Upper lobe of right lung (tissue), 1 donor: ENCODE measurements at places on chromosomes 7 and 10.

GRCh38 chr7:129615018-129615417 is 3.5 kb downstream of the NRF1 start:
- no peak for DNase-seq

GRCh38 chr7:123571187-123571586 is 13.6 kb upstream of the NDUFA5 start:
- DNase-seq, result no peak

DNA sequence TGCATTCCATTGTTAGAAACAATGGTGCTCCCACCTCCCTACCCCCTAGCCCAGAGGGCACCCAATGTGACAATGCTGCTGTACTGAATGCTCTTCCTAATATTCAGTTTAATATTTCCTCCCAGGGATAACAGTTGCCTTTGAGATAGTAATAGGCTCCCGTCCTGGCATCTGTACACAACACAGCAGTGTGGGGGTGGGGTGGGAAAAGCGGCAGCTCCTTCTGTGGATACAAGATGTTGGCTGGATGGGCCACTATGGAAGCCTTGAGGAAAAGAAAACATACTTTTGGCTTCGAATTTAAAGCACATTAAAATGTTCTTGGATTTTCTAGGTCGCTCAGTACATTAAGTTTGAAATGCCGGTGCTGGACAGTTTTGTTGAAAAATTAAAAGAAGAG is 9.2 kb upstream of the ZNF22 start:
- DNase-seq, result no peak

DNA sequence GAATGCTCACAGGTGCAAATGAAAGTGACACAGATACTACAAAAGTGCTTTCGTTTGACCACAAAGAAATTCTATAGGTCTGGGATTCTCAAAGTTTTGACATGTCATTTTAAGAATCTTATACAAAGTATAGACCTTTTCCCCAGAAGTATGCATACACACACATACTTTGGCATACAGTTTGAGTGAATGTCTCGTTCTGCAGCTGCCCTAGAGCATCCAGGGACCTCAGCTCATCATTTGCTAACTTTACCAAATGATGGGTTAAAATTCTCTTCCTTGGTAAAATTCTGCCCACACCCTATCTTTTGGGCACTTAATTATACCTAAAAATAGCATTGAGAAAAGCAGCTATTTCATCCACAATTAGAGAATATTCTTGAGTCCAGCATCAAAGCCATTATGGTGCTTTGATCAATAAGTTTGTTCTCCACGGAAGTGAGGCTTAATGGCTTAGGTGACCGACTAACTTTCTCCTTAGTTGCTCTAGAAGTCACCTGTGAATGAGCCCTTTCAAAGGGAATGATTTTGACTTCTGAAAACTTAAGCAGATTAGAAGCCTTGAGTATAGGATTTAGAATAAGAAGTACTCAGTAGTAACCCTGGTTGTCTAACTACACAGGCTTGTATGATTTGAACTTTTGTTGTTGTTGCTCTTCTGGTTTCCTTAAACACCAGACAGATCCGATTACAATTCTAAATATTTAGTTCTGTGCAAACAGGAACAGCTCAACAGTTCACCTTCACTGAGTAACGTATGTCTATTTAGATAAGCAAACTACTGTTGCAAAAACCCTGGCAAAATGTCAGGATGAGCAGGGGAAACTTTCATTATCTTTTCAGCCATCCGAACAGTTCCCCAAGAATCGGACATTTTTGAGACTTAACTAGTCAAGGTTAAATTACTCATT is 70.6 kb downstream of the CNNM2 start:
- DNase-seq, result no peak

DNA sequence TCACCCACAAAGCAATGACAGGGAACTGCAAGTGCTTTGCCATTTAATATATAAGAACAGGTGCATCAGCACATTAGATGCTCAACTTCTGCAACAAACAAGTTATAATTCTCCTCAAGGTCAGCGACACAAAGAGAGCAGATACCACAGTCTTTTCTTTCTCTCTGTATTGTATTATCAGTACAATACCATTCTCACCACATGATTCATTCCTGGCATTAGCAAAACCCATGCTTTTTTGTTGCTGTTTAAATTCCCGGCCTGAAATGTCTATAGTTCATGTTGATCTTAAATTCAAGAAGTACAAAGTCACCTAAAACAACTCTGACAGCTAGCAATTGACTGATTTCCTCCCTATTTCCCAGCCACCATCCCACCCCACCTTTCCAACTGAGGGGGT is 111.8 kb upstream of the FEZF1 start:
- no peak for DNase-seq

DNA sequence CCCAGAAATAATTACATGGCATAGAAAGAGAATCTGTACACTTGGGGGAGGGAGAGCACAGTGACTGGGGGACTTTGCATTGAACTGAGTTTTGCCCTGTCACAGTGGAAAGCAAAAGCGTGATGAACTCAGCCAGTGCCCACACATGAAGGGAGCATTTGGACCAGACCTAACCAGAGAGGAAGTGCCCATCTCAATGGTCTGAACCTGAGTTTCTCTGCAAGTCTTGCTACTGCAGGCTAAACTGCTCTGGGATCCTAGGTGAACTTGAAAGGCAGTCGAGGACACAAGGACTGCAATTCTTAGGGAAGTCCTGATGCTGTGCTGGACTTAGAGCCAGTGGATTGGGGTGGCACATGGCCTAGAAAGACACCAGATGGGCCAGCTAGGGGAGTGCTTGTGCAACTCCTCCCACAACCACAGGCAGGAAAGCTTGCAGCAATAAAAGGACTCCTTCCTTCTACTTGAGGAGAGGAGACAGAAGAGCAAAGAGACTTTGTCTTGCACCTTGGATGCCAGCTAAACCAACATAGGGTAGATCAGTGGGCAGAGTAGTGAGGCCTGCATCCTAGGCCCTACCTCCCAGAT is 259.0 kb downstream of the GRM8 start:
- DNase-seq, result no peak

- no peak for DNase-seq
These were observed 1.9 kb upstream of the CYP2C8 start for GRCh38 chr10:95071107-95071660.

- no peak for DNase-seq
These were observed 15.1 kb downstream of the BCAP29 start for GRCh38 chr7:107594961-107595737.

DNA sequence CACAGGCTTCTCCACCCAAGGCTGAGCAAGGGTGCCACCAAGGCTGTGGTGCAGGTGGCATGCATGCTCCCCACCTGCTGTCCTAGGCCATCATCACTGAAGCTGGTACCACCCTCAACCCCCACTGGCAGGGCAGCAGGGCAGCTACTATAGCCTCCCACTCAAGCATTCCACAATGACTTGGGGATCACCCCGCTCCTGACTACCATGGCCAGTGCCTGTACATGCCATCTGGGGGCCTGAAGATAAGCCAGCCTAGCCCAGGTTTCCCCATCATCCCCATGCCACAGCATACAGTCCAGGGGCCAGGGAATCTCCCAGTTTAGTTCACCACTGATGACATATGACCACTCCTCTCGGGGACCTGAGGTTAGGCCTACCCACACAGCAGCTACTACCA is 510.9 kb upstream of the LRRTM3 start:
- no peak for DNase-seq

GRCh38 chr10:102004376-102004775 is 51.6 kb downstream of the ARMH3 start:
- no peak for DNase-seq

DNA sequence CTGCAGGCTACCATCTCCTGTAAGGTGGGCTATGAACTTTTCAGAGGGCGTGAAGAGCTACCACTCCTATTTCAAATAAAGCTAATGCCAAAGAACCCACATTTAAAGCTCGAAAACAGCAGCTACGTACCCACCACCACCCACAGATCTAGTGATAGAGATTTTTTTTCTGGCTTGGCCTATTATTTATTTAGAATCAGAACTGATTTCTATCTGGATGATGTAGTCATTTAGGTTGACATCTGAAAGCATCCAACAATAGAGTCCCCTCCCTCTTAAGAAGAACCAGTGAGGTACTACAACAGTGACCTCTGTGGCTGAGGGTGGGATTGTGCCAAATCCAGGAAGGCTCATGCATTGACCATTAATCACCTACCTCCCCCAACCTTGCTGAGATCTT is 113.8 kb upstream of the ADO start:
- DNase-seq, result no peak

DNA sequence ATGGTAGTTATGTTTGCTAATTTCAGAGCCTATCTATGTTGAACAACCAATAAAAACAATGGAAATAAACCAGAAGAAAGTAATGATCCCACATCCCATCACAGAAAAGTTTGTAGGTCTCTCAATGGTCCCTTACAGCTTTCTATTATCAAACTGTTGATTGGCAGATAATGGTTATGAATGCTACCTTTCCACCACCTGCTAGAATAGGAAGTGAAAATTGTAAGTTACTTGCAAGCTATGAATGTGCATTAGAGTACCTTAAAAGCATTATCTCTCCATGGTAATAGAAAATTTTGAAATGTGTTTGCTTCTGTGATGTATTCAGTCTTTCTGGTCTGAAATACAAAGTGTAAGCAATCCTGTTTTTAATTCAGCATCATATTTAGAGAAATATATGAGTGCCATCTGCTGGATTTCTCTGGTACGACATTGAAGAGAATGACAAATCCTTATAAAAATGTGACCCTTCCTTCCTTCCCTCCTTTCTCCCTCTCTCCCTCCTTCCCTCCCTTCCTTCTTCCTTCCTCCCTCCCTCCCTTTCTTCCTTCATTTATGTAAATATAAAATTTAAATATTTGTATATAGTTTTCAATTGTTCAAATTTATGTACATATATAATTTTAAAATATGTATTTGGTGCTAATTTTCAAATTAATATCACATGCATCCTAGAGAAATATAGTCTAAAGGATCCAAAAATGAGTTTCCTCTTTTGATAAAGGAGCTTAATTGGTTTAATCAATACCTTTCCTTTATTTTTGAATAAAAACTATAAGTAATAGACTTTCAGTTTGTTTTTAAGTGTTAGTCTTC is 41.4 kb upstream of the PNLIPRP3 start:
- DNase-seq, result no peak

DNA sequence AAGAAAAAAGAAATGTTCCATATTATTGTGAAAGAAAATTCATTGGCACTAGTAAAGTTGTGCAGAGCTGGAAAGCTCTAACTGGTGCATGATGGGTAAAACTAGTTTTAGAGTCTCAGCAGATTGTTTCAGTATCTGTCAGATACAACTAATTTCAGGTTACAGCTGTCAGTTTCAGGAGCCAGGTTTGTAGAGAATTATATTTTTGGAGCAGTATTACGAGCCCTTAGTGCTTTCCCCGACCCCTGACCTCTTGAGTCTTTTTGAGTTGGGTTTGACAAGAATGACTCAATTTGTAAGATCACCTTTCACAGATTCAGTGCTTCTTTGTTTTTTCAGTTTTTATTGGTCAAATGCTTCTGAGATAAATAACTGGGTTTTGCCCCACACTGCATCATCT is 366.4 kb upstream of the PLXDC2 start:
- DNase-seq, result no peak

DNA sequence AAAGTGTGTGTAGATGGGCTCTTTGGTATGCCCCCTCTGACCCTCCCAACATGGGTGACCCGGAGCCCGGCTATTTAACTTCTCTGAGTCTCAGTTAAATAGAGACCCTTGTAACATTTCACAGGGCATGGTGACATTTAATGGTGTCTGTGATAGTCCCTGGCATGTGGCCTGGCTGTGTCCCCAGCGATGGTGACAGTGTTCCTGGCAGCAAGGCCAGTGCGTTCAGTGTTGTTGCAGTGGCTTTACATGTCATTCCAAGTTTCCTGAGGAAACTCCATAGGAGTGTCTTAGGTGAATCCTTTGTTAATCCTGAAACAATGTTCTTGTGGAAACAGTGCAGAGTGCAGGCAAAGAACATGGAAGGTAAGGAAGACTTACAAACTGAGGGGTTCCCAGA is 137.0 kb downstream of the RAMP3 start:
- no peak for DNase-seq

DNA sequence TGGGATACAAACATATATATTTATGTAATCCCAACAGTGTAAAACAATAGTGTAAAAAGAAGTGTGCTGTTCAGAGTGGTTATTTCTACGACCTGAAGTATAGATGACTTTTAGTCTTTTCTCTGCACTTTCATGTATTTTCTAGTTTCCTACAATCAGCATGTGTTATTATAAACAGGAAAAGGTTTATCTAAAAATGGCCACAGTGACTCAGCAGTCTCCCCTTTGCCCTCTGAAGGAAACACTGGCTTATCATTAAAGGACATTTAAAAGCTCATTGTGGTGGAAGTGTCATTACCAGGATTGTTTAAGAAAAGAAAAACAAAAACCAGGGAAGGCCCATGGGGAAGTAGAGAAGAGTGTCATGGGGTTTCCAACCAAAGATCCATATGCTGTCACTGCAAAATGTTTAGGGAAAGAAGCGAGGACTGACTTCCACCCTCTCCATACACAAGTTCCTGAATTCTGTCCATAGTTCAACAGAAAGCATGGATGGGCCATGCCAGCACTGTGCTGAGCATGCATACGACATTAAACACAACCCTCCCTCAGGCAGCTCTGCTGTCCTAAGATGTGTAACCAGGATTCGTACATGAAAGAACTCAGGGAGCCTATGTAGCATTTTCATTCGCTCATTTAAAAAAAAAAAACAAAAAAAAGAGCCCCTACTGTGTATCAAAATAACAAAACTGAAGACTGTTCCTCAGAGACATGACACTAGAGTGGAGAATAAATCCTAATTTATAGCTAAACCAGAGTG is 10.2 kb downstream of the CYREN start:
- no peak for DNase-seq

DNA sequence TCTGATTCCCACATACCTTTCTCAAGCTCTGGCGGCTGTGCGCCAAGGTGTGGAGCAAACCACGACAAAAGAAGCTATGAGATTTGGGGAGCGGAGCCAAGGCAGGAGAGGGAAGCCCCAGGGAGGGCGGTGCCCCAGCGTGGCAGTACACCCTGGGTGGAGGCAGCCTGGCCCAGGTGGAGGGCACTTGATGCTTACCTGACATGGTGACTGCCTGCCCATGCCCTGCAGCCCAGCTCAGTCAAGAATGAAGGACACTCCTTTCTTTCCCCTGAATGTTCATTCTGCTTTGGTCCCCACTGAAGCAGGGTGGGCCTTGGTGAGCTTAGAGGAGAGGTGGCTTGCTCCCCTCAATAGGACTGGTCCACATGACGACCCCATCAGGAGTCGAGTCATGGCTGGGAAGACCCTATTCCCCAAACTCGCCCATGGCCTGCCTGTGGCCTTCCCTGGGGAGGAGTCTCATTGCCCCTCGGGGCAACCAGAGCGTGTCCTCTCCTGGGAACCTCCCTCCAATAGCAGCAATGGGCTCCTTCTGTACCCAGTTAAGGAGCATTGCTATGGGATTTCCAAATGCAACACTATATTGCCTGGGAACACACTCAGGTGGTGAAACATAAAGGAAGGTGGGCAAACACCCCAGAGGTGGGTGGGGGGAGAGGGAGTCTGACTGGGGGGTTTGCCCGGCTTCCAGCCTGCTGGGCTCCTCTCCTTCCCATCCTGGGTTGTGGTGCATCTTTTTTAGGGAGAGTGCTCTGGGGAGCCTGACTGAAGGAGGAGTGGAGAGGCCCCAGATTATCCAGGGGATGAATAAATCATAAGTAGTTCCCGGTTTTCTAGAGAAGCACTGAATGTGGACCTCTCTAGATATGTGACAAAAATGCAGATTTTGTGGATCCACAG is 22.7 kb downstream of the RAMP3 start:
- peak; percentile 57 for DNase-seq
